ENCODE measurements at places on chromosomes 5 and 9.

DNA sequence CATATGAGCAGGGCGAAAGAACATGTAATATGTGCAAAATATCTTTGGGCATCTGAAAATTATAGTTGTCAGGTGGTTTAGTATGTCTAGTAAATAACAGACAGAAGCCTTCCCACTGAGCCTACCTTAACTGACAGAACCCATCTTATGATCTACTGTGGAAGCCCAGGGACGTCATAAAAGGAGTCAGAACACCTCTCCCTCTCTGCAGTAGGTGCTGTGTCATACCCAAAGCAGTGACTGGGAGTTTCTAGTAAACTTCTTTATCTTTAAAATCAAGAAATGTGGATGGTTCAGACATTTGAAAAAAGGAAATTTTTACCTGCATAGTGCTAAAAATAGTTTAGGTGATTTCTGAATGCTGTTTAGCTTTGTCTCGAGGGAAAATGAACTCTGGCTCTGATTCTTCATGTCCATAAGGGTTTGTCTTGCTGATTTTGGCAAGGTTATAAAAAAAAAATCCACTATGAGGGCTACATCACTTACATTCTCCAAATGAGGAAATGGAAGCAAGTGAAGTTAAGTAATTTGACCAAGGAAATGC lies 104.0 kb downstream of the NUDT12 start:
- DNase-seq: no peak

DNA sequence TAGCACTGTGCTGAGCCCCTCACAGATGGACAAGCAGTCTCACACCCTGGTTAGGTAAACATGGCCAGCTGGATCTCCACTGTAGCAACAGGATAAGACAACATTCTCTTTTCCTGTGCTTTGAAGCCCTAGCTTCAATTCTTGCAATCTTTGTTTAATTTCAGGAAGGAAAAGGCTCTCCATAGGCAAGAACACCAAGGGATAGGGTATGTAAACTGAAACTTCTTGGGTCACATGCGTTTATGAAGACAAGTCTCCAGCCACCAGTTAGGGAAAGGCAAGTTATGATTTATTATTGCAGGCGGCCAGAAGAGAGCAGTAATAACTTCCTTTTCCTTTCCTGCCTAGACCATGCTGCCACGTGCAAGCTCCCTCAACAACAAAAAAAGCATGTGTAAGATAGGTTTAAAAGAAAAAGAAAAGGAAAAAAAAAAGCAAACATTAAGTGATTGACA lies 50.1 kb upstream of the POU5F2 start:
- no peak for DNase-seq

GRCh38 chr9:71758277-71758676 lies 10.0 kb downstream of the CEMIP2 start:
- no peak for DNase-seq

GRCh38 chr5:95816776-95817175 lies 5.8 kb downstream of the GLRX start:
- no peak for DNase-seq

DNA sequence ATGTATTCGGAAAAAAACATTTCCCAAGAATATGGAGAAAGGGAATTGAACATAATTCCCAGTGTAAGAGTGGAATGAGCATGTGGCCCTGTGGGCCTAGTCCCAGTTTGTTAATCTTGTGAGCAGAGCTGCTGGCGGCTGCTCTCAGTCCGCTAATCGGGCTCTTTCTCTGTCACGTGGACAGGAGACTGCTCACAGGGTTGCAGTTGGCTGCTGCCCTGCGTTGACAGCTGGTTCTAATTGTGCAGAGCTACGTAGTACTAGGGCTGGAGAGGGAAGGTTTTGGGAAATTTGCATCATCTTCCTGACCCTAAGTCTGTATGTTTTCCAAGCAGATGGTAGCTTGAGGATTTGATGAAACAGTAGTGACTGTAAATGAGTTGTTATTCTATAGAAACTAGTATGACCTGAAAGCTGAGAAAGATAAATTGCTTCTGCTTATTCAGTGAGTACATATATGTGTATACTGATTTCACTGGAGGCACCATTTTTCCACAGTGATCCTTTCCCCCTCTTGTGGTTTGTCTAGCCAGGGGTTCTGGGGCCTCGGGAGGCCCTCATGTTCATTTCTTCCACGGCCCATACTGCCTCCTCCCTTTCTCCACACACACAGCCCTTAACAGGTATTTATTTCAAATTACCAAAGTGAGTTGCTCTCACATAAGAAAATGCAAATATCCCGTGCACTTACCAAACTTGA lies 100.6 kb downstream of the ANGPTL2 start:
- DNase-seq: no peak

Data from stimulated activated CD4-positive, alpha-beta T cell treated with anti-CD3 and anti-CD28 coated beads, Interleukin-2, amount 100 ng/mL, for 48 hours (primary cell).